Stimulated activated CD8-positive, alpha-beta memory T cell treated with anti-CD3 and anti-CD28 coated beads, Interleukin-7, amount 100 ng/mL, for 4 hours (primary cell): ENCODE measurements at places on chromosomes 4 and X.

GRCh38 chr4:87785731-87786509, 13.4 kb upstream of the IBSP start:
- DNase-seq, result no peak

DNA sequence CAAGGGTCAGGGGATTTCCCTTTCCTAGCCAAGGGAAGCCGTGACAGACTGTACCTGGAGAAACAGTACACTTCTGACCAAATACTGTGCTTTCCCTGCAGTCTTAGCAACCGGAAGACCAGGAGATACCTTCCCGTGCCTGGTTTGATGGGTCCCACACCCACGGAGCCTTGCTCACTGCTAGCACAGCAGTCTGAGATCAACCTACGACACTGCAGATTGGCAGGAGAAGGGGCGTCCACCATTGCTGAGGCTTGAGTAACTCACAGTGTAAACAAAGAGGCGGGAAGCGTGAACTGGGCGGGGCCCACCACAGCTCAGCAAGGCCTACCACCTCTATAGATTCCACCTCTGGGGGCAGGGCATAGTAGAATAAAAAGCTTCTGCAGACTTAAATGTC, 48.7 kb upstream of the SRD5A3 start:
- no peak for DNase-seq

GRCh38 chr4:66688674-66689073, 856.6 kb downstream of the CENPC start:
- no peak for DNase-seq

GRCh38 chrX:63679432-63679831, 105.6 kb downstream of the ARHGEF9 start:
- no peak for DNase-seq

DNA sequence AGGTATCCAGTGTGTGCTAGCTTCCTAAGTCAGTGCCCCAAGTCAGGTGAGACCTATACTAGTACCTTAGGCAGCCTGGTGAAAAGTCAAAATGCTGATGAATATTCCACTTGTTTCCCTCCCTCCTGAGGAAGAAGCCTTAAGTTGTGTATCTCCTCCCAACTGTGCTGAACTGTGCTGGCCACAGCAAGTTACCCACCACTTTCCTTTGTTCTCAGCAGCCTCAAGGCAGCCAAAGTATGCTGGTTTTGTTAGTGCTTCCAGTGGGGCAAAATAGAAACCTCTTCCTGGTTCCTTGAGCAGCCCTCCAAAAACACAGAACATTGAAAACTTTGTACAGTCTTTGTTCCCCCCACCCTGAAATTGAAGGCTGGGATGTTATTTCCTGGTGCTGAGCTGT, 13.9 kb downstream of the ATG4A start:
- DNase-seq, result no peak

DNA sequence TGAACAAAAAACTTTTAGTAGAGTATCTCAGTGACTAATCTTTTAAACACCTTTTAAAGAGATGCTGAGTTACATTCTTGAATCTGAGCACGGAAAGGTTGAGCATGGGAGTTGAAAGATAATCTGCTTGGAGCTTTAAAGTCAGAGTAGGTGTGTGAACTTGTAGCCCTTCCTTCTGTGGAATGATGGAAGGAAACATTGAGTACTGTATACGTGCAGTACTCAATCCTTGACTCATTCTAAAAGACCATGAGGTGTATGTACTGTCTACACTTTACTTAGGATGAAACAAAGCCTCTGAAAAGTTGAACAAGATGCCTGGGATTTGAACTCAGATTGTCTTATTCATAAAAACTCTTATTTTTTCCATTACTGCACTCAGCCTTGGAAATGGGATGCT, 3.4 kb downstream of the ENOPH1 start:
- DNase-seq, result no peak

- DNase-seq, result no peak
Observed at GRCh38 chr4:39256436-39256835, 74.1 kb downstream of the WDR19 start.

DNA sequence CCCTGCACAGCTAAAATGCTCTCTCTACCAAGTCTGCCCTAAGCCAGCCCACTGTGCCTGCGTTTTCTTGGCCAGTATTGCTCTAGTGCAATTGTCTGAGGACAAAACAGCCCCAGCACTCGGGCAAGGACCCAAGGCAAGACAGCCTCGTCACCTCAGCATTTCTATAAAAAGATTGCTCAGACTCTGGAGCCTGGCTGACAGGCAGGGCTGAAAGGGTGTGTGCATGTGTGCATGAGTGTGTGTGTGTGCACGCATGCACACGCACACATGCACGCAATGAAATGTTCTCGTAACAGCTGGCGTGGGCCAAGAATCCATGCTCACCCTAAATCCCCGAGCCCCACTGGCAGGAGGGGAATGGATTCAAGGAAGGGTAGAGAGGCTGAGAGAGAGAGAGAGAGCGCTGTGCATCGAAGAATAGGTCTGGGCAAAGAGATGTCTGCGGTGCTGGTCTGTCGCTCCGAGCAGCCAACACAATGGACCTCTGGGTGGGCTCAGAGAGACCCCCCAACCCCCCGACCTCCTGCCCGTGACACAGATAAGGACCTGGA, 579.2 kb downstream of the BCOR start:
- DNase-seq, result no peak

DNA sequence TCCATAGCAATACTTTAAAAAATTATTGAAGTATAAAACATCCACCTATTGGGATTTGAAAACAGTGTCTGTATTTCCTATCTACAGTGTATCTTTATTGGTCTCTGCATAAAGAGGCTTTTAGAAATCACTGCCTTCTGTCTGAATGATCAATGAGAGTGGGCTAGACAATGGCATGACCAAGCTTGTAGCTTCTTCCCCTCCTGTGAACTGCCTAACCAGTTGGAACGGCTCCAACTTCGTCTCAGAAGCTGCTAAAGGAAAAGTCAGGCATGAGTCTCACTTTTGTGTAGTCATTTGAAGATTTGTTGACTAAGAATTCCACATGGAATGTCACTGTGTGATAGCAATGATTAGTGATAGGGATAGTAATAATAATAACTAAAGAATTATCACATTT, 64.2 kb downstream of the INTS12 start:
- DNase-seq, result no peak

DNA sequence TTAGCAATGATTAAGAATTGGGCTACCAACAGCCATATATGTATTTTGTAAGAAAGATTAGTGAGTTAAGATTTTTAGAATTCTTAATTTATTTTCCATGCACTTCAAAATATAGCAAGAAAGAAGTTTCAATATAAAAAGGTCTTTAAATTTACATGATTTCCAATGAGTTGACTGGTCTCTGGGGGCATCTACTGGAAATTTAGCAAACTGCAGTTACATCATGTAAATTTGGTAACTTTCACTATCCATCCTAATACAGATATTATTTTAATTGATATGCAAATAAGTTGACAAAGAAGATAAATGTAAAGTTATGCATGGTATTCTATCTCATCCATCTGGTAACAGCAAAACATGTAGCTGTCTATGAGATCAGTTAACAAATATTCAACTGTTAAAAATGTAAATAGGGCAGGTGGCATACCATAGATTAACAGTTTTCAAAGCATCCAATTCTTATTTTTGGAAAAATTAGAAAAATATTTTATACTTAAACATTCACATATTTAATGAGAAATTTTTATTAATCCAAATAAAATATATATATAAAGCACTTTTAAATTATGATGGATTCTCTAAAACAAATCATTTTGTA, 29.1 kb downstream of the TTC29 start:
- no peak for DNase-seq

GRCh38 chrX:94830717-94831116, 1156.7 kb downstream of the FAM133A start:
- no peak for DNase-seq

DNA sequence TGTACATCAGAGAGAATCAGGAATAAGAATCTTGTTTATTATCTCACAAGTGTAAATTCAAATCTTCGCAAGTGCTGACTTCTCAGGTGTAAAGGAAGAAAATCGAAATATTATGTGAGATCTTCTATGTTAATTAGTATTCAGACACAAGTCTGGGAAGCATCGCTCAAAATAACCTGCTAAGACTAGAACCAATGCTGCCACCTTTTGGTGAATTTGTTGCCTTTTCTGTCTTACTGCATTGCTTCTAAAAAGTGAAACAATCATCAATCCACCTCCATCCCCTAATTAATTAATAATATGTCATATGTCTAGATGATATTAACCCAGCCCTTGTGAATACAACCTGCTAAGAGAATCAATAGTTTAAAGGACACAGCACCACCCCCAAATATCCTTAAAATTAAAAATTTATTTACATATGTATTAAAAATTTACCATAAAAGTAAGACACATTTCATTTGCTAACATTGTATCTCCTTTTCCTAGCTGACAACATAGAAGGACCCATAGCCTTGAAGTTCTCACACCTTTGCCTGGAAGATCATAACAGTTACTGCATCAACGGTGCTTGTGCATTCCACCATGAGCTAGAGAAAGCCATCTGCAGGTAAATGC, 3.5 kb downstream of the EPGN start:
- no peak for DNase-seq

GRCh38 chr4:30879855-30880598, 159.9 kb downstream of the PCDH7 start:
- DNase-seq, result no peak

- DNase-seq, result no peak
Observed at GRCh38 chr4:71275570-71275969, 63.2 kb upstream of the SLC4A4 start.

DNA sequence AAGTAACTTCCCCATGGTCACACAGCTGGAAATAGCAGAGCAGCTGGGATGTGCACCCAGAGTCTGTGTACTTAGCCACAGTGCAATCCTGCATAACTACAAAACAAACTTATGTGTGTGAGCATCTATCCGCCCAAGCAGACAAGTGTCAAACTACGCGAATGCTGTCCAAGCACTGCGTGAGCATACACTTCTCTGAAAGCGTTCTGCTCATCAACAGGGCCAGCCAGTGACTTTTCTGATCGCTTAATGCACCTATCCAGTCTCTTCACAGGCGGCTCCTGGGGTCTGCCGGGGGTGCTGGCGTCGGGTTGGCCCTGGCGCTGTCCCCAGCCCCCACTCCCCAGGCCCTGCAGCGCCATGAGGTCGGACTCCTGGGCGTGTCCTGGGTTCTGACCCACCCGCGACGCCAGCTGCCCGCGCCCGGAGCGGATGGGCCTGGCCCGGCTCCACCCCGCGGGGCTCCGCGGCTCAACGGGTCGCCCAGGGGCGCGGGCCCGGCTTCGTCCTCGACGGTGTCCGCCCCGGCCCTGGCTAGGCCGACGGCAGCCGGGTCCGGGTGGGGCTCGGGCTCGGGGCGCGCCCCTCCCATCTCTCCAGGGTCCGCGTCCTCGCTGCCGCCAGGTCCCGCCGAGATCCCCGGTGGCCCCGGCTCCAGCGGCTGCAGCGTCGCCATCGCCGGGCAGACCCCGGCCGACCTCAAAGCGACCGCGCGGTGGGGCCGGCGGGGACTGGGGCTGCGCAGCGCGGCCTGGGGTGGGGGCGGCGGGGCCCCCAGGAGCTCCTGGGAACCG, 1.3 kb upstream of the ZNF141 start:
- DNase-seq, result no peak

- DNase-seq, result no peak
Observed at GRCh38 chrX:48761674-48762471, at the start of gene GLOD5. Gene GLOD5 (plus strand): TSS chrX:48761747. CDS start chrX:48761791, 44 bp downstream.

DNA sequence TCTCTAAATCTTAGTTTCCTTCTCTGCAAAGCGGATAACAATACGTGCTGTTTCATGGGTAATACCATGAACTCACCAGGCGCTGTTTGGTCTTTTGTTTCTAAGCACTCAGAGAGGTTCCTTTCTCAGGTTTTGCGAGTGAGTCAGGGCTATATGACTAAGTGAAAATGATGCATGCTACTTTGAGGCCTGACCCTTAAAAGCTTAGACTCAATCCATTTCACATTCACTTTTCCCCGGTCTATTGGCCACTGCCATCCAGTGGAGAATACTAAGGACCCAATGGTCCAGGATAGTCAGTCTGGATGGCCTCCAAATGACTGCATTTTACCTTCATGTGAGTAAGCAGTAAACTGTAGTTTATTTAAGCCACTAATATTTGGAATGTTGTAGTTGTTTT, 400.8 kb upstream of the SLIT2 start:
- no peak for DNase-seq

- peak; percentile 34 for DNase-seq
Observed at GRCh38 chr4:153152501-153153338, 51.5 kb upstream of the TRIM2 start.

DNA sequence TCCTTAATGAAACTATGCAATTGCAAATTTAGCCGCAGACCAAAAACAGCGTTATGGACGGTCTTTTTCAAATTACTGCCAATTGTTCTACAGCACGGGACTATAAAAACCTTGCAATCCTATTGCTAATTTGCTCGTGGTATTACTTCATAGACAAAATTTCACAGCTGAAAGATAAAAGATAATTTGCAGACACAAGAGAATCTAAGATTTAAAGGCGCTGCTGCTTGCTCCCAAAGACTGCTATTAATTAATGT, 1.4 kb upstream of the CAMK2D start:
- no peak for DNase-seq

- DNase-seq, result no peak
Observed at GRCh38 chrX:21487832-21488231, 113.6 kb downstream of the CNKSR2 start.

GRCh38 chrX:74550295-74550802, 64.1 kb downstream of the RLIM start:
- peak; percentile 78 for DNase-seq

GRCh38 chr4:182807767-182808548, 109.2 kb downstream of the DCTD start:
- DNase-seq, result no peak

DNA sequence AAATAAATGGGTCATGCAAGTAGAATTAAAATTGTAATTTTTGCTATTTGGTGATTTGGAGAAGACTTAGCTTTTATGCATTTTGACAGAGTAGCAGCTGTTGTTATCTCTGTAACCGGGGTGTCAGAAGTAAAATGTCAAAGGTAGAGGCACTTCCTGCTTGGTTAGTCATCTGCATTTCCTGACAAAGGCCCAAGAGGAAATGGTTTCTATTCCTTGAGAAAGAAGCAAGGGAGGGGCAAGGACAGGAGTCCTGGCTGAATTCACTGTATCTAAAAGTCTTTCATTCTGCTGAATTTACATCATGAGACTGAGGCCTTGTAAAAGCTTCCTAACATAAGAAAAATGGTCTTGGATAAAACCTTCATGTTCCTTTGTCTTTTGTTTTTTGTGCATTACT, 550.9 kb upstream of the BOD1L1 start:
- DNase-seq, result no peak
